ENCODE measurements at places on chromosomes 3 and 15. TPM values are rescaled to one million over a fixed set of nuclear protein-coding genes. Genes with fewer than 3 reads are reported as not detected.

GREM1 gene
- 0.02 TPM for polyA plus RNA-seq

LYZL4 gene
- polyA plus RNA-seq: not detected

GUCA1C gene
- polyA plus RNA-seq: 0.26 TPM

RLBP1 gene
- not detected for polyA plus RNA-seq

ATP13A3 gene
- polyA plus RNA-seq: 55.9 TPM

All from keratinocyte (primary cell).